A549 treated with CORT108297 at 1 μM for 4 hours (cell line): ENCODE measurements at places on chromosomes 4 and X. TPM values are rescaled to one million over a fixed set of nuclear protein-coding genes. Genes with fewer than 3 reads are reported as not detected.

Gene SEC31A
- total RNA-seq = 80.1 to 86.9 TPM (median 85.0 TPM) in 5 replicates

Gene MAGEA1
- total RNA-seq = 0.09 to 0.21 TPM (median 0.14 TPM) in 5 replicates

Gene COX7B
- total RNA-seq = 534 to 643 TPM (median 572 TPM) in 5 replicates

Gene PAGE4
- total RNA-seq = not detected in 5 replicates

Gene MID1
- total RNA-seq = 33.7 to 54.1 TPM (median 51.1 TPM) in 5 replicates
